Aorta (tissue), 5 donors: ENCODE measurements at places on chromosomes 5 and 9. TPM values are rescaled to one million over a fixed set of nuclear protein-coding genes. Genes with fewer than 3 reads are reported as not detected.

GRCh38 chr5:137051161-137051560, 448.0 kb downstream of the SPOCK1 start:
- no peak overlapping the region for H3K4me3 ChIP-seq
- H3K4me1 ChIP-seq, result no peaks in the 10 kb centered on the region
- H3K27me3 ChIP-seq, result no peaks in the 10 kb centered on the region
- H3K27ac ChIP-seq, result no peak overlapping the region

DNA sequence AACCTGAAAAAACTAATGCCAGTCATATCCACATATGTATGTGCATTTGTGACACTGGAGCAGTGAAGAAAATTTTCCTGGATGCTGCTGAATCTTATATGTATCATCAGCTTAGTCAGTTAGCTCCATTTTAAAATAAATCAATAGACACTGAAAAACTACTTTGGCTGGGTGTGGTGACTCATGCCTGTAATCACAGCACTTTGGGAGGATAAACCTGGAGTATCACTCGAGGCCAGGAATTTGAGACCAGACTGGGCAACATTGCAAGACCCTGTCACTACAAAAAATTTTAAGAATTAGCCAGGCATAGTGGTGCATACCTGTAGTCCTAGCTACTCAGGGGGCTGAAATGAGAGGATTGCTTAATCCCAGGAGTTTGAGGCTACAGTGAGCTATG, 511.0 kb upstream of the TLE4 start:
- no peak for DNase-seq
- no peaks in the 10 kb centered on the region for H3K27me3 ChIP-seq
- no peaks in the 10 kb centered on the region for H3K36me3 ChIP-seq
- H3K4me3 ChIP-seq, result no peak overlapping the region
- no peaks in the 10 kb centered on the region for H3K4me1 ChIP-seq

DNA sequence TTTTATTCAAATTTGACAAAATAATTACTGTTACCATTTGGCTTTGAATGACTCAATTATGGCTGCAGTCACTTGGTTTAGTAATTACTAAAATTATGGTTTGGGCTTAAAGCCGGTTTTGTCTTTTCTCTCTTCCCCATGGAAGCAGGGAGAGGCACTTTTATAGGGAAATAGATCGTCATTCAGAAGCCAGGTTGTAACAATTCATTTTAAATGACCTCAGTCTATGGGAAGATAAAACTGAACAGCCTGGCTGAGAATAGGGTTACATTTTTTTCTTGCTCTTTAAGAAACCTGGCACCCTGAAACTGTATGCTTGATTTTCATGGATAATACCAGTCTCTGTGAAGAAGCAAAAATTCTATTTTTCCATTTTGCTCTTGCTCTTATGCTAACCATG, 169.8 kb downstream of the SMC2 start:
- H3K4me1 ChIP-seq, result no peaks in the 10 kb centered on the region
- H3K27me3 ChIP-seq, result no peaks in the 10 kb centered on the region
- no peaks in the 10 kb centered on the region for H3K36me3 ChIP-seq
- no peak overlapping the region for H3K27ac ChIP-seq
- H3K4me3 ChIP-seq, result no peak overlapping the region

- no peak for DNase-seq
- no peak overlapping the region for H3K27ac ChIP-seq
- H3K36me3 ChIP-seq, result no peaks in the 10 kb centered on the region
- H3K4me3 ChIP-seq, result no peak overlapping the region
- no peaks in the 10 kb centered on the region for H3K27me3 ChIP-seq
- H3K4me1 ChIP-seq, result no peaks in the 10 kb centered on the region
These were observed 1997.6 kb upstream of the WWC1 start for GRCh38 chr5:166293892-166294291.

GRCh38 chr9:93318480-93318879, 133.0 kb upstream of the FAM120A start:
- peak; percentile 57 for DNase-seq
- no peaks in the 10 kb centered on the region for H3K36me3 ChIP-seq
- H3K4me1 ChIP-seq, result no peaks in the 10 kb centered on the region
- H3K27ac ChIP-seq, result no peak overlapping the region
- no peaks in the 10 kb centered on the region for H3K27me3 ChIP-seq

DNA sequence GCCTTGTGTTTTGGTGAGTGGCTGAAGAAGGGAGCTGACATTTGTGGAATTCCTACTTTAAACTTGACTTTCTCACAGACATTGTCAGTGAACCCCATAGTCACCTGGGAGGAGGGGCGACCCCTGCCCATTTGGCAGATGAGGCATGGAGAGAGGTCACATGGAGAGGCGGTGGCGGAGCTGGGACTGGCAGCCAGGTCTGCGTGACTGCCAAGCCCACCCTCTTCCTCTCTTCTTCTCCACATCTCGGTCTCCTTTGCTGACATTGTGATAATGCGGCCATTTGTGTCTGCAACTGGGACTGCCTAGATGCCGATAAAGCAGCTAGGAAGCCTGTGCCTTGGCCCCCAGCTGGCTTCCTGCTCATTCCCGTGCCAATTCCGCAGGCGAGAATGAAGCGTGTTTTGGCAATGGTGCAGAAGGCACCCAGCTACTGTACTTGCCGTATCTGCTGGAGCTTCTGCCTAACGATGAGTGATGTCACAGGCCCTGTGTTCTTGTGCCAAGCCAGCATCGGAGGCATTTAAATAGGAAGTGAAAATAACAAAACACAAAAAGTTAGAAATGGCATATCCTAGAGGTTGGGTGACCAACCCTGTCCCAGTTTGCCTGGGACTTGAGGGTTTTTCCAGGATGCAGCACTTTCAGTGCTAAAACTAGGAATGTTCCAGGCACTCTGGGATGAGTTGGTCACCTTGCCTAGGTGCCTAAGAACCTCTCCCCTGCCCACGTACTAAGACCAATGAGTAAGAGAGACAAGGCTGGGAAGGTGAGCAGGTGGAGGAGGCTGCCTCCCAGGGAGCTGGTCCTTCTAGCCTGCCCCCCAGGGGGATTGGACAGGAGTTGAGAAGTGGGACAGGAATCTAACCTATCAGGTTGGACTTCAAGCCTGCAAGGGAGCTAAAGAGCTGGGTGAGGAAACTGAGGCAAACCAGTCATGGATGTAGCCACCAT, 23.6 kb downstream of the OLFML2A start:
- no peaks in the 10 kb centered on the region for H3K36me3 ChIP-seq
- H3K4me1 ChIP-seq, result no peaks in the 10 kb centered on the region
- H3K4me3 ChIP-seq, result no peak overlapping the region
- H3K27me3 ChIP-seq, result no peaks in the 10 kb centered on the region

- H3K27ac ChIP-seq, result peak overlapping the region; percentile 66
- no peaks in the 10 kb centered on the region for H3K36me3 ChIP-seq
- H3K4me1 ChIP-seq, result peaks cover 17% of the 10 kb centered on the region
- no peak for DNase-seq
These were observed 65.4 kb downstream of the WDR41 start for GRCh38 chr5:77426670-77427069.

DNA sequence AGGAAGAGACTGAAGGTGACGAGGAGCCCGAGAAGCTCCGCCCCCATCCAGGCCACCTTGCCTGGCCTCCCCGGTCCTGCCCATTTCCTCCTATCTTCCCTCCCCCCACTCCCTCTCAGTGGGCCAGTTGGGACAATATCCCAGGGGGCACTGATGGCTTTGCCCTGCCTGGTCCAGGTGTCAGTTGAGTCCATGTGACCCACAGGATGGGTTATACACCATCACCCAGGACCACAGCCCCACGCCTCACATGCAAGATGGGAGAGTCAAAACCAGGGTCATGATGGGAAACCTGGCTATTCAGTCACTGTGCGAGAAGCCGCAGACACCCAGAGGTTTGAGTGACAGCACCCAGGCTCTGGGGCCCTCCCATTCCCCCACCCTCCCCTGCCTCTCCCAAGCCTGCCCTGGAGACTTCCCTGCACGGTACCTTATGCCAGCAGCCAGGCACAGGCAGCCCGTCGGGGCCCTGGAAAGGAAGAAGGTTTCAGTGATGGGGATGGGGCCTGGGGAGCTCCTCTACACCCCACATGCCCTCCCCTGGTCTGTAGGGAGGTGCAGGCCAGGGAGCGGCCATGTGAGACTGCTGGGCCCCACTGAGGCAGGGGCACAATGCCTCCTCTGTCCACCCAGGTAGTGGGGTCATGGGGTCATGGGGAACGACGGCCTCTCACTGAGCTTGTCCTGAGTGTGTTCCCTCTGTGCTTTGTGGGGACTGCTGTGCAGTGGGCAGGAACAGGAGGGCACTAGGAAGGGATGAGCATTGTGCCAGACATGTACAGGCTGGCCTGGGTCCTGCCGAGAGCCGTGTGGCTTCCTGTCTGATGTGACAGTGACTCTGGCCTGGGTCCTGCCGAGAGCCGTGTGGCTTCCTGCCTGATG, 6.3 kb upstream of the PHYKPL start:
- no peaks in the 10 kb centered on the region for H3K4me1 ChIP-seq
- DNase-seq, result no peak
- no peak overlapping the region for H3K27ac ChIP-seq
- H3K27me3 ChIP-seq, result no peaks in the 10 kb centered on the region

DNA sequence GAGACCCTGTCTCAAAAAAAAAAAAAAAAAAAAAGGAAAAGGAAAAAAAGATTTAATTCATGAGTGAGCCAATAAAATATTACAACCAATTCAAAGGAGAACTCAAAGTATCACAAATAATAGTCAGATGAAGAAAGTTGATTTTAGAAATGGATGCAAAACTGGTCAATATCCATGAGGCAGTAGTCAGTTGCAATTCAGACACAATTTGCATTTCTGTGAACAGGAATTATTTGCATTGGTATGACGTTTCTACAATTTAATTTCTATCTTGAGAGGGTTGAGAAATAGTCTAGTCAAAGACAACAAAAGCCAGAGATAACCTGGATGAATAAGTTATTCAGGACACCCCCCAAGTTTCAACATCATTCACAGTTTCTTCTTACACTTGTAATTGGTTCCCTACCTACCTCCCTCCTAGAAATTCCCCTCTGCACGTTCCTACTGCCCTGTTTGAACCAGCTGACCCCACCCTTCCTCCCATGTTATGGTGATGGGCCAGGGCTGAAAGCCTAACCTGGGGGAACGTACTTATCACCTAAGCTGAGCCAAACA, 28.6 kb upstream of the CDKN2AIPNL start:
- no peak overlapping the region for H3K27ac ChIP-seq
- no peaks in the 10 kb centered on the region for H3K36me3 ChIP-seq
- no peaks in the 10 kb centered on the region for H3K27me3 ChIP-seq
- DNase-seq, result no peak
- no peak overlapping the region for H3K4me3 ChIP-seq

- H3K4me1 ChIP-seq, result no peaks in the 10 kb centered on the region
- no peak overlapping the region for H3K27ac ChIP-seq
- no peaks in the 10 kb centered on the region for H3K36me3 ChIP-seq
- H3K27me3 ChIP-seq, result no peaks in the 10 kb centered on the region
- no peak for DNase-seq
- no peak overlapping the region for H3K4me3 ChIP-seq
These were observed 10.9 kb upstream of the FCN2 start for GRCh38 chr9:134869554-134870300.

- no peak for DNase-seq
- no peaks in the 10 kb centered on the region for H3K36me3 ChIP-seq
- peak overlapping the region; percentile 33 for H3K27ac ChIP-seq
These were observed 3.4 kb downstream of the FREM1 start for GRCh38 chr9:14906644-14907359.

- no peak overlapping the region for H3K27ac ChIP-seq
- no peaks in the 10 kb centered on the region for H3K36me3 ChIP-seq
- no peak for DNase-seq
These were observed 439.9 kb upstream of the TLE4 start for GRCh38 chr9:79131824-79132377.

DNA sequence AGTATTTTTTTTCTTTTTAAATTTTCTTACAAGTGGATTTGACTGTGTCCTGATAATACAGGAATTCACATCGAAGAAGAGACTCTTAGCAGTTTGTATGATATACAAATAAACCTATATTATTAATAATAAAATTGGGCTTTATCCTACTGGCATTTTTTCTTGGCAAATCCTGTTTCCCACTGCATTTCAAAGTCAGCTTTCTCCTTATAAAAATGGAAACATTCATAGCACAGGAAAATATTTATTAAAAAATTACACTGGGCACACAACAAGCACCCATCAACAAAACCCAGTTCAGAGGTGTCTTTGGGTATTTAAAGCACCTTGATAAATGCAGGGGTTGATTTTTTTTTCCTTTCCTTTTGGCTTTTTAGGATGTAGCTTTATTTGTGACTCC, 200.9 kb downstream of the MEF2C start:
- no peaks in the 10 kb centered on the region for H3K4me1 ChIP-seq
- no peaks in the 10 kb centered on the region for H3K27me3 ChIP-seq
- no peak for DNase-seq
- H3K27ac ChIP-seq, result no peak overlapping the region
- no peak overlapping the region for H3K4me3 ChIP-seq

- H3K27ac ChIP-seq, result no peak overlapping the region
- H3K4me1 ChIP-seq, result peaks cover 2% of the 10 kb centered on the region
These were observed 328.8 kb downstream of the PRELID2 start for GRCh38 chr5:145506185-145506850.

DNA sequence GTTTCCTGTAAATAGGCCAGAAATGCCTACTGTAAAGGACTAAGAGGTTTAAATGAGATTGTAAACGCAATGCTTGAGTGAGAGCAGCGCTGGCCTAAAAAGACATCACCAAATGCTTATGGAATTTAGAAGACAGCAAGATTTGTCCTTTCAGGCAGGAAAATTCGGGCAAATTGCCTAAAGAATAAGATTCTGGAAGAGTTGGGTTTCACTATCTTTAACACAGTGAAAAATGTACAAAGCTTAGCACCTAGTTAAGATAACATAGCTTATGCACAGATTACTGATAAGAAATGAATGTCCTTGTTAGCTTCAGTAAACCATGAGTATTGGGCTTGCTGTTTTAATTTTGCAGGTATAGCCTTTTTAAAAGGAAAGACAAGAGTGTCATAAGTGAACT, 4.7 kb downstream of the FKBP15 start:
- no peak overlapping the region for H3K27ac ChIP-seq
- H3K4me3 ChIP-seq, result no peak overlapping the region
- no peak for DNase-seq
- no peaks in the 10 kb centered on the region for H3K27me3 ChIP-seq
- no peaks in the 10 kb centered on the region for H3K36me3 ChIP-seq
- peaks cover 9% of the 10 kb centered on the region for H3K4me1 ChIP-seq

- no peaks in the 10 kb centered on the region for H3K36me3 ChIP-seq
- no peak overlapping the region for H3K27ac ChIP-seq
- no peaks in the 10 kb centered on the region for H3K27me3 ChIP-seq
These were observed 6.3 kb downstream of the SLC25A51 start for GRCh38 chr9:37897665-37898064.

EIF4EBP3 gene
- total RNA-seq, result 5.4 TPM

DAB2IP gene
- total RNA-seq, result 70.3 TPM

ELAVL2 gene
- total RNA-seq, result not detected

LCN2 gene
- 0.84 TPM for total RNA-seq
